ENCODE measurements at places on chromosomes 4 and X.

DNA sequence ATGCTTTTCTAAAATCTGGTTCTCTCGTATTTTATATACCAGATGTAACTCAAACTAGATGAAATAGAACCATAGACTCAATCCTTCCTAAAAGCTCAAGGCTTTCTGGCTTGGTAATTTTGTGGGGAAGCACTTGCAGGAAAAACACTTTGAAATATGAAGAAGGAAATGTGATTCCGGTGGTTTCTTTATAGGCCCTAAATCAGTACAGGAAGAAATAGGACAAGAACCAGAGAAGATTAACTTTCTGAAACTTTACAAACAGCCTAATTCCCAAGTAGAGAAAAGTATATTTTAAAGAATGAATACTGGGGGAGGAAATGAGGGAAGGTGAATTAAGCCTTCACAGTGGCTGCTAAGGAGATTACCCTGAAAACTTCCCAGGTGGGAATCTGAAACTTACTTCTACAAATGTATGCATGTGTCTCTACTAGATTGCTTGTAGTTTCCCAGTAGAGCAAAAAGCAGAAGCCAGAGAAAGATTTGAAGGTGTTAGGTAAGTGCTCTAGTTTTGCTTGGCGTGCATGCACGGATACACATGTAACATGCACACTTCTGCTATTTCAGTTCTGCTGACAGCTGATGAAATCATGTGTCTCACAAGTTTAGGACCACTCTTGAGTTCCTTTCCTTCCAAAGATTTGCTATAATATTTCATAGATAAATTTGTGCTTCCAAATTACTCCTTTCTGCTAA is 92.1 kb downstream of the AFF1 start:
- DNase-seq: no peak
- H3K4me1 ChIP-seq: peaks cover 12% of the 10 kb centered on the region
- no peak overlapping the region for H3K27ac ChIP-seq
- H3K36me3 ChIP-seq: peaks cover 2% of the 10 kb centered on the region

- H3K27me3 ChIP-seq: no peaks in the 10 kb centered on the region
- peaks cover 25% of the 10 kb centered on the region for H3K4me1 ChIP-seq
- H3K4me3 ChIP-seq: no peak overlapping the region
- no peak for DNase-seq
Observed at GRCh38 chr4:113625902-113626301, 135.6 kb downstream of the CAMK2D start.

GRCh38 chr4:116539744-116540143 is 545.6 kb downstream of the TRAM1L1 start:
- no peaks in the 10 kb centered on the region for H3K27me3 ChIP-seq
- no peak overlapping the region for H3K27ac ChIP-seq
- no peak for DNase-seq
- H3K36me3 ChIP-seq: no peaks in the 10 kb centered on the region
- no peaks in the 10 kb centered on the region for H3K4me1 ChIP-seq

- DNase-seq: no peak
- no peaks in the 10 kb centered on the region for H3K27me3 ChIP-seq
- H3K27ac ChIP-seq: peak overlapping the region; percentile 89
Observed at GRCh38 chrX:66005830-66006449, 33.9 kb downstream of the VSIG4 start.

DNA sequence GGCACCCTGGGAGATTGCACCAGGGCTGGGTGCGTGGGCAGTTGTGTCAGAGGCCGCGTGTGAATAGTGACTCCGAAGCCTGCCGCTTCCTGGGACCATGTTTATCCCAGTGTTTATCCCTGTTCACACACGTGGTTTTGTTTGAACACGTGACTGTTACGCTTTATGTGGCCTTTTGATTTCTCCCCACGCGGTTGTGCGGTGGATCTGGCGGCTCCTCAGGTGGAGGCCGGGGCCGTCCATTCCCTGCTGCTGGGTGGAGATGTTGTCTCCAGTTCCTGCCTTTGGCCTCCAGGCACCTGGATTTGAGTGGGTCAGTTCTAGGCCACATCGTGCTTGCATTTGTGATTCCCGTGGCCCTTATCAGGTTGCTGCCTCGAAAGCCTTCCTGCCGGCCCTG is 35.1 kb downstream of the NELFA start:
- H3K36me3 ChIP-seq: peaks cover 74% of the 10 kb centered on the region
- no peak overlapping the region for H3K4me3 ChIP-seq
- DNase-seq: peak; percentile 11

- H3K36me3 ChIP-seq: peaks cover 36% of the 10 kb centered on the region
- no peak overlapping the region for H3K4me3 ChIP-seq
- H3K4me1 ChIP-seq: peaks cover 62% of the 10 kb centered on the region
- no peak for DNase-seq
Observed at GRCh38 chr4:113684534-113685091, 76.9 kb downstream of the CAMK2D start.

DNA sequence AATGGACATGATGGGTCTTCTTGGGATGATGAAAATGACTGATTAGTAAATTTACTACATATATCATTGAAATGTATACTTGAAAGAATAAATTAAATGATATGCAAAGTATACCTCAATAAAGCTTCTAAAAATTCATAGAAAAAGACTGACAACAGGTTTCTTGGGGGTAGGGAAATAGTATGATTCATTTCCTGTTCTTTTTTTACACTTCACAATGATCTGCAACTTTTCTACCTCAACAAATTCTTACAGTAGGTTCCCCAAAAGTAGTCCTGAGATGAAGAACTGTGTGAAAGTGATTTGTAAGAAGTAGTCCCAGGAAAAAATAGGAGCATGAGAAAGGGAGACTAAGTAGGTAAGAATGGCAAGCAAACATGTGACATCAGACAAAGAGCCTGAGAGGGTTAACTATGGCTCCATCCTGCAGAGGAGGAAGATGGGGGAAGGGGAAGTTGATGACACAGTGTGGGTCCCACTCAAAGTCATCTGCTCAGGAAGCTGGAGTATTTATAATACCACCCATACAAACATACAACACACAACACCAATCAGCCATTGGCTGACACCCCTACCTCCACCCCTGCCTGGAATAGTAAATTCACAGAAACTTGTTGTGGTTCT is 73.9 kb downstream of the ARHGAP6 start:
- no peaks in the 10 kb centered on the region for H3K36me3 ChIP-seq
- peaks cover 10% of the 10 kb centered on the region for H3K4me1 ChIP-seq
- no peaks in the 10 kb centered on the region for H3K27me3 ChIP-seq
- DNase-seq: no peak
- peak overlapping the region; percentile 94 for H3K27ac ChIP-seq

DNA sequence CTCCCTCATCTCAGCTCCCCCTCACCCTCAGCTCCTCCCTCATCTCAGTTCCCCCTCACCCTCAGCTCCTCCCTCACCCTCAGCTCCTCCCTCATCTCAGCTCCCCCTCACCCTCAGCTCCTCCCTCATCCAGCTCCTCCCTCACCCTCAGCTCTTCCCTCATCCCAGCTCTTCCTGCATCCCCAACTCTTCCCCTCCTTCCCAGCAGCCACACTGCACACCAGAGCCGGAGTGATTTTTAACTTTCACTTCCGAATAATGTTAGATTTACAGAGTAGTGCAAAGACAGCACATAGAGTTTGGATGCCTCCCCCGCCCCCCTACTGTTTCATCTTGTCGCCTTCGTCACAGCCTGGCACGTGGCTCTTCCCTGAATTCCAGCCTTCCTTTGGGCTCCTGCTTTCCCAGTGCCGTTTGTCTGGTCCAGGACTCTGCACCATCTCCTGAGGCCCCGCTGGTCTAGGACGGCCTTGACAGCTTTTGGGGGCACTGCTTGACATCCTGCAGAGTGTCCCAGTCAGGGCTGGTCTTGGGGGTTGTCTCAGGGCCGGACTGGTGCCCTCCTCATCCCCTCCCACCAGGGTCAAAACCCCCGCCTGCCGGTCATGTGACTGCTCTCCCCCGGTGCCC is 110.2 kb downstream of the FAM53A start:
- no peak for DNase-seq
- H3K27ac ChIP-seq: no peak overlapping the region
- peaks cover 3% of the 10 kb centered on the region for H3K27me3 ChIP-seq
- H3K4me1 ChIP-seq: no peaks in the 10 kb centered on the region
- H3K4me3 ChIP-seq: no peak overlapping the region

GRCh38 chrX:119607018-119607389 is 780 bp upstream of the NKRF start:
- no peak for DNase-seq
- H3K4me3 ChIP-seq: peak overlapping the region; percentile 94
- H3K27me3 ChIP-seq: no peaks in the 10 kb centered on the region
- peaks cover 30% of the 10 kb centered on the region for H3K4me1 ChIP-seq

Data from activated naive CD4-positive, alpha-beta T cell treated with anti-CD3 and anti-CD28 coated beads, Interleukin-2, amount 10 ng/mL, durations not matched to agents 7 days and 5 days (primary cell).